PC-9 (cell line): ENCODE measurements at places on chromosomes 6 and 20.

DNA sequence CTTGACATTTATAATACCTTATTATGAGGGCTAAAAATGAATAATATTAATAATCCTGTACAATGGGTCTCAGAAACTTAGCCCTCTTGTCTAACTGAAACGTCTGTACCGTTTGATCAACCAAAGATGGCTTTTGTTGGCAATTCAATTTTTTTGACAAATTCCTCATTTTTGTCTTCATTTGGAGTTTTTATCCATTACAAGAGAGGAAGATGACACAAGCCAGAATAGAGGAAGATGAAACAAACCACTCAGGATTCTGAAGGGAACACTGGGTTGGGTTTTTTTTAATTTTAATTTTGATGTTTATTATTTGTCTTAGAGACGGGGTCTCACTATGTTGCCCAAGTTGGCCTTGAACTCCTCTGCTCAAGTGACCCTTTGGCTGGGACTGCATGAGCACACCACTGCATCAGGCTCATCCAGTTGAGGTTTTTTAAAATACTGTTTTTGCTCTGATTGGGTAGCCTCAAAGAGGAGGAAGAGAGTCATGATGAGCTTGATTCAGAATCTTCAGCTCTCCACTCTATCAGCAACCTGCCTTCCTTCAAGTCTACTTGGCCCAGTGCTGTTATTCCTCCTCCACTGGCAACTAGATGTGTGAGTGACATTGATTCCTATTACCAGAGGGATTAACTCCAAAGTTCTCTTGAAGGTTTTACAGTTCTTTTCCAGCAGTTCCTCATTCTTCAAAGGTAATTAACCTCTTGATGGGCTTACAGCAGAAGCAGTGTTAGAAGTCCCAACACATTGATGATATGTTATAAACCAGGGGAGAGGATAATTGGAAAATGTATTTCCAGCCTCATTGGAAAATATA is 71.3 kb downstream of the ATXN1 start:
- peaks cover 33% of the 10 kb centered on the region for H3K4me1 ChIP-seq
- no peak for DNase-seq
- no peaks in the 10 kb centered on the region for H3K27me3 ChIP-seq
- no peaks in the 10 kb centered on the region for H3K36me3 ChIP-seq
- peak overlapping the region; percentile 49 for H3K27ac ChIP-seq

DNA sequence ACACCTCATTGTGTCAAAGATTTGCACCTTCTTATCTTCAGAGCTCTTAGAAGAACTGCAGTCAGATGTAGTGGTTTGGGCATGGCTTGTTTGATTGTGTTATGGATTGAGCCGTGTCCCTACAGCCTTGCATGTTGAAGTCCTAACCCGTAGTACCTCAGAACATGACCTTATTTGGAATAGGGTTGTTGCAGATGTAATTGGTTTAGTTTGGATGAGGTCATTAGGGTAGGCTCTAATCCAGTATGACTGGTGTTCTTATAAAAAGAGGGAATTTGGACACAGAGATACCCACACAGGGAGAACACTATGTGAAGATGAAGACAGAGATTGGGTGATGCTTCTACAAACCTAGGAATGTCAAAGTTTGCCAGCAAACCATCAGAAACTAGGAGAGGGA is 35.4 kb upstream of the PHACTR2 start:
- no peaks in the 10 kb centered on the region for H3K27me3 ChIP-seq
- H3K4me3 ChIP-seq = no peak overlapping the region
- H3K27ac ChIP-seq = no peak overlapping the region
- no peaks in the 10 kb centered on the region for H3K36me3 ChIP-seq
- no peaks in the 10 kb centered on the region for H3K4me1 ChIP-seq

DNA sequence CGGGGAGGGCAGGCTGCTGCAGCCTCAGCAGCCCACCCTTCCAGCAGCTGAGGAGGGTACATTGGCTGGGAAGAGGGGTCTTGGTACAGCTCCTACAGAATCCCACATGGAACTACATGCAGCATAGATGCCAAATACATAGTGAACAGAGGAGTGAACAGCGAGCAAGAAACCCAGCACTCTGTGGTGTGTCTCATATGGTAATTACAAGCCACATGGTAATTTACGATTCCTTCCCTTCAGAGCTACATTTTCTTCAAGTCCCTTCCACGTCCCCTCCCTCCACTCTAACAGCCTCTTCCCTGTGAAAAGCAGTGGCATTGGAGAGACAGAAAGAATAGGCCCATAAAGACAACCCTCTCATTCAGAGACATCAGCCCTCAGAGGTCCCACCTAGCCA is 167.7 kb downstream of the SYNDIG1 start:
- H3K27me3 ChIP-seq = no peaks in the 10 kb centered on the region
- H3K4me3 ChIP-seq = no peak overlapping the region
- peaks cover 20% of the 10 kb centered on the region for H3K4me1 ChIP-seq
- H3K27ac ChIP-seq = no peak overlapping the region
- no peaks in the 10 kb centered on the region for H3K36me3 ChIP-seq
- DNase-seq = no peak

DNA sequence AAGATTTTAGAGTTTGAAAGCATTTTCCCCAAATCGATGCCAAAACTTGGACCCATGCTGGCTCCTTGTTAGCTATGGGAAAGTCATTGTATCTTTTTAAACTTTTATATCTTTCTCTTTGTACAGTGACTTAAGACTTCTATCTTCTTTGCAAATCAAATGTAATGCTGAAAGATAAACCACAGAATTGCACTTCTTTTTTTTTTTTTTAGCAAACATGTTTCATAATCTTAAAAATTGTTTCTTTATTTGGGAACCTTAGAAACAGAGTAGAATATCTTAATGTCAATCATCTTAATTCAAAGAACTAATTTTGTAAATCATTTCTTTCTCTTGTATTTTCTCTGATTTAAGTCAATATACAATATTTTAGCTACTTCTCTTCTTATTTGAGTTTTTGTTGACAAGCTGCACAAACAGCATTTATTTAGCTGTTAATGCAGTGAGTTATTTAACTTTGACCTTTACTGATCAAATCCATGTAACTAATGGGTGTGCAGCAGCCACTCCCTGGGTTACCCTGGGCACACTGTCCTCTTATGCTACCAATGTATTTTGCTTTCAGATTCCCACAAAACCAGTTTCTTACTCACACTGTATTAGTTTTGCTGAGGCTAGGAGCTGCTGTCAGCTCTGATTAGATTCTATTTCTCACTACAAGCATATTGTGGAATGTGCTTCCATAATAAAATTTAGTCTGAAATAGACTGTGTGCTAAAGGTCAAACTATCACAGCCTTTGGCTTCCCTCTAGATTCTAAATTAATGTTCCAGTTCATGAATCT is 279.6 kb downstream of the ADGB start:
- no peaks in the 10 kb centered on the region for H3K27me3 ChIP-seq
- DNase-seq = peak; percentile 81
- H3K27ac ChIP-seq = peak overlapping the region; percentile 23; the same call in 1 of the 2 replicates
- H3K36me3 ChIP-seq = no peaks in the 10 kb centered on the region
- H3K4me3 ChIP-seq = no peak overlapping the region

DNA sequence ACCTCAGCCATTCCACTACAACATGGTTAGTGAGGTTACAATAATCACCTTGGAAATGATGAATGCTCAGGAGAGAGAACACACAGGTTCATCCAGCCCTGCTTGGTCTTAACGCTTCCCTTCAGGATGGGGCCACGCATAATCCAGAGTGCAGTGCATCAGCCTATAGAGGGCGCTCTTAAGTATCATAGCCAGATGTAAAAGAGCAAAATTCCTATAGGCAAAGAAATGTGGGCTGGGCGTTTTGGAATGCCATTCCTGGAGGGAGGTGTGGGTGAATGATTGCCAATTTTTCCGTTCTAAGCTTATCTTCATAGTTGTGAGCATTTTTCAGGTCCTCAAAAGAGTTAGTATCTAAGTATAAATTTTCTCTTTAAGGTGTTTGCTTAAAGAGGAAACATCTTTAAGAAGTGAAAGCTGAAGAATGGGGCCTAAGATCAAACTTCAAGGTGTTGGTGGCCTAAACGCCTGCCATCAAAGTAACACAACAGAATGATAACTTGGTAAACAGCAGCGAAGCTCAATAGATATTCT is 1.8 kb downstream of the RIPOR2 start:
- no peak for DNase-seq
- H3K27ac ChIP-seq = no peak overlapping the region
- H3K36me3 ChIP-seq = no peaks in the 10 kb centered on the region
- H3K4me3 ChIP-seq = no peak overlapping the region

DNA sequence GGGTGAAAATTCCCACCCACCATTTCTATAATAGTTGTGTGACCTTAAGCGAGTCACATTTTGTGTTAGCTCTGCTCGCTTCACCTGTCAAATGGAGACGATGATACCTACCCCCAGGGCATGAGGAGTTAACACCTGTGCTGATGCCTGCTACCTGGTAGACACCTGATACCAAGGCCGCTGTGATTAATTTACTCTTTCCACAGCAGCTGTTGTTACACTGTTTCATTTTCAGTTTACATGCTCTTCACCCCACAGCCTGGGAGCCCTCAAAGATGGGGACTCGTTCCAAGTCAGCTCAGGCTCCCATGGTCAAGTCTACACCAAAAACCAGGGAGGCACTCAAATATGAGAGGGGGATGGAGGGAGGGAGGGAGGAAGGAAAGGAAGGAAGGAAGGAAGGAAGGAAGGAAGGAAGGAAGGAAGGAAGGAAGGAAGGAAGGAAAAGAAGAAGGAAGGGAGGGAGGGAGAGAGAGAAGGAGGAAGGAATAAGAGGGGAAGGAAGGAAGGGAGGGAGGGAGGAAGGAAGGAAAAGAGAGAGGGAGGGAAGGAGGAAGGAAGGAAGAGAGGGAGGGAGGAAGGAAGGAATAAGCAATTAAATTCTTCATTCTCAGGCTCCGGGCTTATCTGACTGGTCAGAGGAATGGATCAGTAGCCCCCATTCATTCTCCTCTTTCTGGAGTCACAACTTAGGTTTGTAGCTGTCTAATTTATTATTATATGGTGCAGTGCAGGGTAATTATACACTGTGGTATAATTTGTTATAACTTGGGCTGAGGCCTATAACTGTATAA is 40.9 kb downstream of the PDYN start:
- H3K27me3 ChIP-seq = no peaks in the 10 kb centered on the region
- no peak overlapping the region for H3K27ac ChIP-seq
- H3K36me3 ChIP-seq = no peaks in the 10 kb centered on the region
- H3K4me3 ChIP-seq = no peak overlapping the region

DNA sequence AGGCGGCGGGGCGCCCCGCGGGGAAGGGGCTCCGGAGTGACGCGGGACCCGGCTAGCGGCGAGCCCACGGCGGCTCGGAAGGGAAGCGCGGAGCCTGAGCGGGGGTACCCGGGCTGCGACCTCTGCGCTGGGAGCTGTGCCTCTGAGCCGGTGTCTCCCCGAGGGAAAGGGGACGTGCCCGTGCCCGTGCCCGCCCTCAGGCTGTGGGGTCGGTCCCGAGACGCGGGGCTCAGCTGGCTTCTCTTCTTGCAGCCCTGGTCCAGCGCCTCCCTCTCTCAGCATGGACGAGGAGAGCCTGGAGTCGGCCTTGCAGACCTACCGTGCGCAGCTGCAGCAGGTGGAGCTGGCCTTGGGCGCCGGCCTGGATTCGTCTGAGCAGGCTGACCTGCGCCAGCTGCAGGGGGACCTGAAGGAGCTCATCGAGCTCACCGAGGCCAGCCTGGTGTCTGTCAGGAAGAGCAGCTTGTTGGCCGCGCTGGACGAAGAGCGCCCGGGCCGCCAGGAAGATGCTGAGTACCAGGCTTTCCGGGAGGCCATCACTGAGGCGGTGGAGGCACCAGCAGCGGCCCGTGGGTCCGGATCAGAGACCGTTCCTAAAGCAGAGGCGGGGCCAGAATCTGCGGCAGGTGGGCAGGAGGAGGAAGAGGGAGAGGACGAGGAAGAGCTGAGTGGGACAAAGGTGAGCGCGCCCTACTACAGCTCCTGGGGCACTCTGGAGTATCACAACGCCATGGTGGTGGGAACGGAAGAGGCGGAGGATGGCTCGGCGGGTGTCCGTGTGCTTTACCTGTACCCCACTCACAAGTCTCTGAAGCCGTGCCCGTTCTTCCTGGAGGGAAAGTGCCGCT is 686 bp downstream of the ZGPAT start:
- peaks cover 18% of the 10 kb centered on the region for H3K4me1 ChIP-seq
- no peaks in the 10 kb centered on the region for H3K27me3 ChIP-seq
- H3K36me3 ChIP-seq = peaks cover 47% of the 10 kb centered on the region
- H3K4me3 ChIP-seq = peak overlapping the region; percentile 96
- DNase-seq = no peak

DNA sequence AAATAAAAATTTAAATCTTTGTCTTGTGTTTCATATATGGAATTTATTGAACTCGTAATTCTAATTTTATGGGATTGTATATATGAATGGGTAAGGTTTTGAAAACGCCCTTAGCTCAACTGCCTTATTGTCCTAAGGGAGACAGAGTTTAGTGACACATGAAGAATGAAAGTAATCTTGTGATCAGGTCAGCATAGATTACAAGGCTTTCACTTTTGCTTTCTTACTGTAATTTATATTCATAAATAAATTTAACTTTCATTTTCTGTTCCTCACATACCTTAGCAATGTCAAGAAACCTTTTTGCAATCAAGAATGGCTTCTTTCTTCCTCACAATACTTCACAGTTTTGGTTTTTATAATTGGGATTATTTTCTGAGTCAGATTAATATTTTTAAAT is 14.4 kb downstream of the KPNA5 start:
- no peak for DNase-seq
- H3K27ac ChIP-seq = no peak overlapping the region
- peaks cover 18% of the 10 kb centered on the region for H3K36me3 ChIP-seq
- H3K27me3 ChIP-seq = no peaks in the 10 kb centered on the region

DNA sequence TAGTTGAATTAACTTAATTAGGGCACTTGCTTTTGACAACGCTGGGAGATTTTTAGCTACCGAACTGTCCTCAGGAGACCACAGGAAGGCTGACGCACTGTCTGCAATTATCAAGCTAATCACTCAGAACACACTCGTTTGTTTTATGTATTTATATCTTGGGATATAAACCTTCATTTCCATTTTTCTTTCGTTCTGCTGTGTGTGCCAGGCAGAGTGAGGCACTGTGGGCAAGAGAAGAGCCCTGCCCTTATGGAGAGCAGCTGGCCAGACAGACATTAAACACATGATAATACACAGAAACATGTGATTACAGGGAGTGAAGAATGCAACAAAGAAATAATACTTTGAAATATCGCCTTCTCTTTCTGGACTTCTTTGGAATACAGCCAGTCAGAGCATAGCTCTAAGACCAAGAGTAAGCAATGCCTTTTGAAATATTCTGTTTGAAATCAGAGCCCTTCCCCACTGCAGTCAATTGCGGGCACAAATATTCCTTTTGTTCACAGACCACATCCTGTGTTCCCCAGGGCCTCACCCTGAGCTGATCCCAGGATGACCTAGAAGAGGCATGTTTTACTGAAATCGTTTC is 96.8 kb downstream of the ANKRD60 start:
- H3K4me3 ChIP-seq = peak overlapping the region; percentile 35; the same call in 1 of the 2 replicates
- H3K36me3 ChIP-seq = no peaks in the 10 kb centered on the region

DNA sequence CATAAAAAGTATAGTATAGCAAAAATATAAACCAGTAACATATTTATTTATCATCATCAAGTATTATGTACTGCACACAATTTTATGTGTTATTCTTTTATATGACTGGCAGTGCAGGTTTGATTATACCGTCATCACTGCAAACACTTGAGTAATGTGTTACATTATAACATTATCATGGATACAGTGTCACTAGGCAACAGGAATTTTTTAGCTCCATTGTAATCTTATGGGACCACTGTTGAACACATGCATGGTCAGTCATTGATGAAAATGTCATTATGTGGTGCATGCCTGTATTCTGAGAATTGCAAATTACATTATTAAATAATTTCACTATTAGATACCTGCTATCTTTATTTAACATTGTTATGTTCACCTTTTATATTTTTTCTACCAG is 29.1 kb upstream of the OR2J2 start:
- no peaks in the 10 kb centered on the region for H3K4me1 ChIP-seq
- no peaks in the 10 kb centered on the region for H3K27me3 ChIP-seq
- no peak overlapping the region for H3K27ac ChIP-seq
- no peak overlapping the region for H3K4me3 ChIP-seq
- DNase-seq = no peak
- no peaks in the 10 kb centered on the region for H3K36me3 ChIP-seq
